ENCODE measurements at places on chromosomes 4 and X.
A peak's percentile ranks its signal among the peaks of the same experiment; 100 is the strongest.

DNA sequence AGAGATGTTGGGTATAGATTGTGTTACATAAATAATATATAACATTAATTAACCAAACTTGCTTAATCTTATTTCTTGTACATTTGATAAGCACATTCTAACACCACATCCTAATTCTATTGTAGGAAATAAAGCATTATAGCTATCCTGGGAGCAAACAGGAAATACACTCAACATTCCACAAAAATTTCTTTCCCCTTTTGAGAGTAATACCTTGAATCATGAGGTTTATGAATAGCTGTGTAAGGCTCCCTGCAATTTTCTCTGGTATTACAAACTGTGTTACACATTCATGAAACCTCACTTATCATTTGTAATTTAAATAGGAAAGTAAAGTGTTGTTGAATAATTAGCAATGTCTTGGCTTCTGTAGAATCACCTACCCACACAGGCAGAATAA lies 95.1 kb downstream of the TMEM47 start:
- no peak for DNase-seq

- DNase-seq = no peak
Measured at GRCh38 chrX:153874366-153875125, 11.4 kb downstream of the L1CAM start.

GRCh38 chrX:69614886-69615285 lies 1.0 kb upstream of the EDA start:
- DNase-seq = no peak

GRCh38 chr4:21276046-21276445 lies 575.8 kb downstream of the PACRGL start:
- DNase-seq = no peak

- DNase-seq = no peak
Measured at GRCh38 chrX:24080704-24081103, 25.9 kb downstream of the EIF2S3 start.

GRCh38 chr4:70754470-70754869 lies 32.7 kb downstream of the RUFY3 start:
- no peak for DNase-seq

- no peak for DNase-seq
Measured at GRCh38 chr4:81632581-81633299, 161.0 kb upstream of the RASGEF1B start.

- DNase-seq = peak; percentile 79
Measured at GRCh38 chrX:131778269-131779218, 234.7 kb downstream of the OR13H1 start.

DNA sequence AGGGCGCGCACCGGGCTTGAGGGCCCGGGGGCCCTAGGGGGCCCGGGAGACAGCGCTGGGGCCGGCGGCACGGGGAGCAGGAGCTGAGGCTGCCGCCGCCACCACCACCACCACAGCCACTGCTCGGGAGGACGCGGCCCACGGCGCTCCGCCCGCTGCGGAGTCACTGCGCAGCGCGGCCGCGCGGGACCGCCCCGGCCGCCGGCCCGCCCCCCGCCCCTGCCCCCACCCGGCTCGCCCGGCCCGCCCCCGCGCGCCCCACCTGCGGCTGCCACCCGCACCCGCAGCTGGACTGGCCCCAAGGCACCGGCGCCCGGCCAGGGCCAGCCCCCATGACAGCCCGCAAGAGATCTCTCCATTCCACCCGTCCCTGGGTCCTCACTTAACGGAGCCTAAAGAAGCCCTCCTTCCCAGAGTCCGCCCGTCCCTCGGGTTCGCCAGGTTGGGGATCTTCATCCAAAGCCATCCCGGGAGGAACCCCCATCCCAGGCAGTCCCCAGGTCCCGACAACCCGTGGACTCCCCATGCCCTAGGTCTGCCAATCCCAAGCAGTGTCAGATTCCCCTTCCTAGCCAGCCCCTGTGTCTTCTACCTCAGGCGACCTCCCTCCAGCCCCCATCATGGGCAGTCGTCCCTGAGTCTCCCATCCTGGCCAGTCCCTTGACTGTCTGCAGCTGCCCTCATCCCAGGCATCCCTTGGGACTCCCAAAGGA lies 40.0 kb upstream of the IQSEC2 start:
- peak; percentile 32 for DNase-seq

GRCh38 chr4:3253808-3254207 lies 4.8 kb downstream of the MSANTD1 start:
- DNase-seq = no peak

DNA sequence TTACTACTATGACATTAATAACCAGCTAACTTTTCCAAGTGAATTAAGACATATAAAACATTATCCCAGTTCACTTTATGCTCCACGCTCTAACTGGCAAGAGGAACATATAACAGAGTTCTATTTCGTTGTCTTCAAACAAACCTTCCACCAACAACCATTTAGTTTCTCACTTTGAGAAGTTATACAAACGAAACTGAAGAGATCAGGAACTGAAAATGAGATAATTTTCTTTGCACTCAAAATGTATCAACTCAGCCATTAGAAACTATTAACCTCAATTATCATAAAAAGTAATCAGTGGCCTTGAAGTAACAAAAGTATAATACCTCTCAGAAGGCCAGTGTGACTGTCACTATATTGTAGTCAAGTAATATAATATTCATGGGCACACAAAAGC lies 70.1 kb downstream of the CHM start:
- no peak for DNase-seq

DNA sequence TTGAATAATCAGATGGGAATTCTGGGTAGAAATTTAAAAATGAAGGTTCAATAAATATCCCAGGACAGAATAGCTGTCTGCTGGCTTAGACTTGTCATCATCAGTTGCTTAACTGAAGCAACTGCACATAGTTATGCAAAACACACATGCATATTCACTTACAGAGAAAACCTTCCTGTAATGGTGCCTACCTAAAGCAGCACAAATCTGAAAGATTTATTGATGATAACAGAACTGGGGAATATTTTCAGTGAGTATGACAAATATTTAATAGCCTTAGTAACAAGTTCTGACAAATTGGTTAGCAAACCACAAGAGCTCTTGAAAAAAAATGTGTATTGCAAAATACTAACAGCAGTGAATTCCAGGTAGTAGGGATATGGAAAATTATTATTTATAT lies 606.8 kb upstream of the BOD1L1 start:
- no peak for DNase-seq

Data from CD4-positive, alpha-beta T cell treated with Interleukin-6 for 4 hours (primary cell).